ENCODE measurements at places on chromosomes 1 and 21.

DNA sequence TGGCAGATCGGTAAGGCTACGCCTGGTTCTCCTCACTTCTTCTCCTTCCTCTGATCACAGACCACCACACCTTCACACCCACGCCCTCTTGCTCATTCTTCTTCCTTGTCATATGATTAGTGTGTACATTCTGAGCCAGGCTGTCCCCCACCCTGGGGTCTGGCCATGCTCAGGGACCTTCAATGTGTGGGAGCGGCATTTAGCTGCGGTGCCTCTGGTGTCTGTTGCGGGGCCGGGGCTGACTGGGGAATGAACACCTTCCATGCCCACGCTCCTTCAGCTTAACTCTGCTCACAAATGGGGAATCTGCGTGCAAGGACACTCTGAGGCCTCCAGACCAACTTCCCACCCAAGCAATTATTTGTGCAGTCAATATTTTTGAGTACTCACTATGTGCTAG is 29.4 kb downstream of the QSOX1 start:
- DNase-seq: no peak

DNA sequence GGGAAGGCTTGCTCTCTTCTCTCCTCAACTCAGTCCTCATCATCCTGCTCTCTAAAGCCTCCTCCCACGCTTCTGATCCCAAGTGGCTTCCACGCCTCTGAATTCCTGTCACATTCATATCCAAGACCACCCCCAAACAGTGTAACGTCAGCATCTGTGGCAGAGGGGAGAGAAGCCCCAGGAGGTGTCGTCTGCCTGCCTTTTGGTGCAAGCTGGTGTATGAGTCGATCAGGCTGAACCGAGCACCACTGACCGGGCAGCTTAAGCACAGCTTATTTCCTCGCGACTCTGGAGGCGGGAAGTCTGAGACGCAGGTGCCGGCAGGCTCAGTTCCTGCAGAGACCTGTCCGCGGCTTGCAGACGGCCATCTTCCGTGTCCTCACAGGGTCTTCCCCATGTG is 123.8 kb upstream of the RAB4A start:
- DNase-seq: no peak

GRCh38 chr1:57761628-57762027 is 337.8 kb upstream of the DAB1 start:
- no peak for DNase-seq

DNA sequence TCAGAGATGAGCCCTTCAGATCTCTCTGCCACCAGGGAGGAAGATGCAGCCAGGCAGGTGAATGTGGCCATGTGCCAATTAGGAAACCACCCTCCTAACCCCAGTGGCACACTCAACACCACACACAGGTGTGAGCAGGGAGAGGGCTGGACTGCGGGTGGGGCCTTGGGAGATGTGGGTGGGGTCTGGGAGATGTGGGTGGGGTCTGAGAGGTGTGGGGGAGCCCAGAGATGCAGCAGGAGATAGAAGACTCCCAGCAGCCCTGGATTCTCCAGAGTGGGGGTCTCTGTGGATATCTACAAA is 43.2 kb upstream of the COL6A1 start:
- DNase-seq: no peak

GRCh38 chr1:48031676-48032075 is 34.5 kb upstream of the TRABD2B start:
- DNase-seq: no peak

GRCh38 chr21:29302359-29302875 is 3.7 kb downstream of the BACH1 start:
- no peak for DNase-seq

GRCh38 chr1:25099343-25099951 is 132.9 kb downstream of the SYF2 start:
- DNase-seq: peak; percentile 6

- no peak for DNase-seq
Observed at GRCh38 chr1:56095696-56096665, 483.4 kb downstream of the PLPP3 start.

- no peak for DNase-seq
Observed at GRCh38 chr1:56821462-56821797, 2.2 kb upstream of the FYB2 start.

DNA sequence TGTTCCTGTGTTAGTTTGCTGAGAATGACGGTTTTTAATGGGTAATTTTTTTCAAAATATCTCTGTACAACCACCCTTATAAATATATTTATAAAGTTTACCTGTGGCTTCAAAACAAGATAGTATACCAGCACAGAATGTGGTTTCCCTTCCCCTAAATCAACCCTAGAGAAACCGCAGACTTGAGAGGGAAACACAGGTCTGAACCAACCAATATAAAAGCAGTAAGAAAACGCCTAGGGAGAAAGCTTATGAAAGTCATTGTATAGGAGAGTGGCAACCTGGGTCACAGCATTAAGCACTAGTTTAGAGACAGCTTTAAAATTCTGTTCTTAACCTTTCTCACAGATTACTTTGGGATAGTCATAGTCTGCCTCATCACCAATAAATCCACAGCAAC is 180.6 kb upstream of the LHX8 start:
- no peak for DNase-seq

GRCh38 chr1:79295967-79296366 is 289.4 kb upstream of the ADGRL4 start:
- DNase-seq: no peak

- DNase-seq: no peak
Observed at GRCh38 chr1:4126731-4127591, 226.9 kb upstream of the C1orf174 start.

GRCh38 chr1:106268070-106268469 is 788.4 kb upstream of the PRMT6 start:
- no peak for DNase-seq

GRCh38 chr1:183807549-183808168 is 2.7 kb downstream of the RGL1 start:
- no peak for DNase-seq

GRCh38 chr1:66533804-66534740 is at the start of gene SGIP1:
SGIP1 (plus strand) TSS chr1:66534153; CDS start chr1:66534359, 206 bp downstream.
- peak; percentile 83 for DNase-seq

GRCh38 chr1:35506960-35507912 is 50.0 kb downstream of the KIAA0319L start:
- DNase-seq: no peak

DNA sequence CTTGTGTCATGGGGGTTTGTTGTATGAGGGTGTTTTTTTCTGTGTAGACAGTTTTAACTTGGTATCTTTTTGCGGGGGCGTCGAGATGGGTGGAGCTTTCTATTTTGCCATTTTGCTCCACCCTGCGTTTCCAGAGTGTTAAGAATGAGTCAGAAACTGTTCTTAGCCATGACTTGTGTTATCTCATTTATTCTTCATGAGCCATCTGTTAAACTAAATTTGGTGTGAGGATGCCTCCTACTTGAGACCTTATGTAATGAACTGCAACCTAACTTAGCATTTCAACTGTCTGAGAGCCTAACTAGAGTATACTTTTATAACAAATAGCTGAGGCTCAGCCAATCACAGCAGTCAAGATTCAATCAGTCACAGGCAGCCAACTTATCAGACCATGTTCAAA is 1873.5 kb downstream of the NCAM2 start:
- no peak for DNase-seq

- peak; percentile 10 for DNase-seq
Observed at GRCh38 chr1:6509919-6510291, 18.4 kb upstream of the PLEKHG5 start.

DNA sequence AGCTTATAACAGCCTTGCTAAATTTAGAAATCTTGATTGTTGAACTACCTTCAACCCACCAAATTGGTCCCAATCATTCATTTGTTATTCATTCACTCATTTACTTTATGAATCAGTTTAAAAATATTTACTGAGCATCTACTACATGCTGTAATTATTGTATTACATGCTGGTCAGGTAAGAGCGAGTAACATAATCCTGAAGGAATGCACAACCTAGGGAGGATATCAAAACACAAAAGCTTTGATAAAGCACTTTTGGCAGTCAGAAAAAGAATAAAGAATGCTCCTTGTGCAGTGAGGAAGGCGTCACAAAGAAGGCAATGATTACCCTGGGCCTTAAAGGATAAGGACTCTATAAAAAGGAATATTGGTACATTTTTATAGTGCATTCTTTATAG is 518.9 kb upstream of the NR5A2 start:
- DNase-seq: no peak

DNA sequence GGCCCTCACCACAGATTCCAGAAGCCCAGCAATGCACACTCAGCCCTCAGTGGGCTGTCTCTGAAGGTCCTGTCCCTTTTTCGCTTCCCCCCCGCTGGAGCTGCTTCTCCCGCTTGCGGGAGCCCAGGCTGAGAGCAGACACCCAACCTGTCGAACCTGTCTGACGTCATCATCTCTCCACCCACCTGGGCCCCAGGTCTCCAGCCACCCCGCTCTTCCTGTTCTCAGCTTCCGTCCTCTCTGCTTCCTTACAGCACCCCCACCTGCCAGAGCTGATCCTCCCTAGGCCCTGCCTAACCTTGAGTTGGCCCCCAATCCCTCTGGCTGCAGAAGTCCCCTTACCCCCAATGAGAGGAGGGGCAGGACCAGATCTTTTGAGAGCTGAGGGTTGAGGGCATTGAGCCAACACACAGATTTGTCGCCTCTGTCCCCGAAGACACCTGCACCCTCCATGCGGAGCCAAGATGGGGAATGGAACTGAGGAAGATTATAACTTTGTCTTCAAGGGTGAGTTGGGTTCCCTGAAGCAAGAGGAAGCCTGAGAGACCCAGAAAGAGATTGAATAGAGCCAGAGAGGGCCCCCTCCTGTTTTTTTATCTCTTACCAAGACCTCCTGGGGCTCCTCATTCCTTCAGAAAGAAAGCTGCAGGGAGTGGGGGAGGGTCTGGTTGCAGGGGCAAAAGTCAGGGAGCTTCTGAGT is at the start of gene RAB25:
TSS of gene RAB25 (plus strand) at position 224 of the 700 bp plus-strand sequence. CDS start at position 465, 241 bp downstream.
- DNase-seq: no peak

GRCh38 chr1:79264285-79264684 is 257.8 kb upstream of the ADGRL4 start:
- DNase-seq: no peak

DNA sequence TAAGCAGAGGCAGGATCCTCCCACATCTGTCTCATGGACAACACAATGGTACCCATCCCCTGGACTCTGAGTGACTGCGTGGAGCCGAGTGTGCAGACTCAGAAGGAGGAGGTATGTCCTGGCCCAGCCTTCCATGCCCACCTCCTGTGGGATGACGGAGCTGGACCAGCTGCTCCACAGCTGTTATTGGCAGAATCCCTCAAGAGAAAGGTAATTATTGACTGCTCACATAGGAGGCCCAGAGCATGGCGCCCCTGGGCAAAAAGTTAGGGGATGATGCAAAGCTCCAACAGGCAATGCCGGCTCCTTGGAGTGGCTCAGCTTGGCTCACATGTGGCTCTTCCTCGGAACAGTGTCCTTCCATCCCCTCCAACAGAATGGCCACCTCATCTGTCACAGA is 12.2 kb upstream of the ACTRT2 start:
- DNase-seq: no peak

- DNase-seq: peak; percentile 38
Observed at GRCh38 chr1:54324251-54325140, 81.7 kb downstream of the SSBP3 start.

- DNase-seq: no peak
Observed at GRCh38 chr1:172812118-172812517, 153.2 kb downstream of the FASLG start.

DNA sequence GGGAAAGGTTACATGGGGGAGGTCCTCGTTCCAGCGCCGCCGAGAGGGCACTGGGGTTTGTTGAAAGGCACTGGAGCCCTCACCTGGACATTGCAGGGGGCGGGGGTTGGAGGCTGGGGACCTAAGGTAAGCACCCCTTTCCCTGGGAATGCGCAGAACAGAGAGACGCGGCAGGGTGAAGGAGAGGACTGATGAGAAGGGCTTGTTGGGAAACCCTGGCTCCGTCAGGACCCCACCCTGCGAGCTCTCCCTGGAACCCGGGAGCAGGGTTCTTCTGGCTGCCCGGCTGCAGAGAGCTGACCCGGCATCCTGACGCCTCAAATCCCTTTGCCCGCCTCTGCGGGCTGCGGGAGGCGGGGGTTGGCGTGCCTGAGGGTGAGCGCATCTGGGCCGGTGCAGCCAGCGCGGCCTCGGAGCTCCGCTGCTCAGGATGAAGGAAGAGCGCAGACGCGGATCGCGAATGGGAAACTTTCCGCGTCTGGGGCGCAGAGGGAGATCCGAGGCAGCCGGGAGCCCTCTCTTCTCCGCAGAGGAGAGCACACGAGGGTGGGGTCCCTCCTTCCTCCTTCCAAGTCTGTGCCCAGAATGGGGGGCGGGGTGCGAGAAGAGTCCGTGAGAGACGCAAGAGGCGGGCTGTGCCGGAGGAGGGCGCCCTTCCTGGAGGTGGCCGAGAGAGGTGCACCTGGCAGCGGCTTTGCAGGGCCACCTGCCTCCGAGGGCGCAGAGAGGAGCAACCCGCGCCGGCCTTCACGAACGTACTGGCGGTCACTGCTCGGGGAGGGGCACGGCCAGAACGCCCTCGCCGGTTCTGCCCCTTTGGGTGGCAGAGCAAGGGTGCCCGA is 2.4 kb downstream of the IGSF21 start:
- peak; percentile 26 for DNase-seq

Data from anterior cingulate cortex (tissue), 58 donors.